CD14-positive monocyte (primary cell): ENCODE measurements at places on chromosomes 16 and 17. TPM values are rescaled to one million over a fixed set of nuclear protein-coding genes. Genes with fewer than 3 reads are reported as not detected.

CES5A gene
- polyA plus RNA-seq, result not detected in 2 replicates

GRCh38 chr17:34852614-34853013, 108.6 kb downstream of the CCT6B start:
- no peak for DNase-seq

DNA sequence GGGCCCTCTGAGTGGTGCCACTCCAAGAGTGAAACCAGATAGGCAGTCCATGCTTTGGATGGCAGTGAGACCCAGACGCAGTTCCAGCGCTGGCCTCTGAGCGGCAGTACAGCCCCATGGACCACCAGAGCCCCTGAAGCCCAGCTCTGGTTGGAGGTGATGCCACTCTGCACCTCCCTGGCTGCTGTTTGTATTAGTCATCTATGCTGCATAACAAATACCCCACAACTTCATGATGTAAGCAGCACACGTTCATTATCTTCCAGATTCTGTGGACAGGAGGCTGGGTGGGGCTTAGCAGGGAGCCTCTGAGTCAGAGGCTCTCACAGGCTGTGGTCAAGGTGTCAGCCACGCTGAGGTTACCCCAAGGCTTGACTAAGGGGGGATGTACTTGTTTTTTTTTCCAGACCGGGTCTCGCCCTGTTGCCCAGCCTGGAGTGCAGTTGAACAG, 5.1 kb upstream of the NME4 start:
- DNase-seq, result peak; percentile 57

- peak; percentile 46 for DNase-seq
Measured at GRCh38 chr17:67489273-67489672, 112.2 kb downstream of the PITPNC1 start.

GRCh38 chr17:32288615-32289014, 23.0 kb downstream of the RHBDL3 start:
- peak; percentile 33 for DNase-seq

- no peak for DNase-seq
Measured at GRCh38 chr17:36949461-36949927, 740 bp downstream of the AATF start.

DNA sequence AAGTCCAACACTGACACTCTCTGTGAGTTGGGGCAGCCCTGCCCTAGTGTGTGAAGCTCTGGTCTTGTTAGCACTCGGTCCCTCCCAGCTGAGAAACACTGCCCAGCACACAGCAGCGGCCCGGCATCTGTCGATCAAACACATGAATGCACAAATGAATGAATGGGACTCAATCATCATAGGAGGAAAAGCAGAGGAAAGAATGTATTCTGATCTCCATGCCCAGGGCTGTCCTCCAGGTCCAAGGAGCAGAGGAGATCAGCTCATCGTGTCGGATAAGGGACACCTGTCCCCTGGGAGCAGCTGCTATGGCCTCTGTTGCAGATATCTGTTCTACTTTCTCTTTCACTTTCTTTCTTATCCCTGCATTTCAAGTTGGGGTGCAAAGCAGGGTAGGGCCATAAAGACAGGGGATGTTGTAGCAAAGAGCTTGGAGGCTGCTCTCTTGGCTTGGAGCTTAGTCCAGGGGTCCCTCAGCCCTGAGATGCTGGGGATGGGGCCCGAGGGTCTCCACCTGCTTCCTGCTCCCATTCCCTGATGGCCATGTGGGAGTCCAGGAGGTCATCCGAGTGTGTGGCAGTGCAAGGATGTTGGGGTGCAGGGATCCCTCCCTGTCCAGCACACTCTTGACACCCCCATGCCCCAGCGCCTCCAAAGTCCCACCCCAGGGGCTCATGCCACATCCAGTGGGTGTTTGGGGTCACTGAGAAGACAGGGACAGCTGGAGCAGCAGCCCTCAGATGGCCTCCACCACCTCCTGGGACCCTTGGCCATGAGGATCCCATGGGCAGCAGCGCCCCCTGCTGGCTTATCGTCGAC, 88.2 kb downstream of the IRF8 start:
- DNase-seq, result peak; percentile 32

DNA sequence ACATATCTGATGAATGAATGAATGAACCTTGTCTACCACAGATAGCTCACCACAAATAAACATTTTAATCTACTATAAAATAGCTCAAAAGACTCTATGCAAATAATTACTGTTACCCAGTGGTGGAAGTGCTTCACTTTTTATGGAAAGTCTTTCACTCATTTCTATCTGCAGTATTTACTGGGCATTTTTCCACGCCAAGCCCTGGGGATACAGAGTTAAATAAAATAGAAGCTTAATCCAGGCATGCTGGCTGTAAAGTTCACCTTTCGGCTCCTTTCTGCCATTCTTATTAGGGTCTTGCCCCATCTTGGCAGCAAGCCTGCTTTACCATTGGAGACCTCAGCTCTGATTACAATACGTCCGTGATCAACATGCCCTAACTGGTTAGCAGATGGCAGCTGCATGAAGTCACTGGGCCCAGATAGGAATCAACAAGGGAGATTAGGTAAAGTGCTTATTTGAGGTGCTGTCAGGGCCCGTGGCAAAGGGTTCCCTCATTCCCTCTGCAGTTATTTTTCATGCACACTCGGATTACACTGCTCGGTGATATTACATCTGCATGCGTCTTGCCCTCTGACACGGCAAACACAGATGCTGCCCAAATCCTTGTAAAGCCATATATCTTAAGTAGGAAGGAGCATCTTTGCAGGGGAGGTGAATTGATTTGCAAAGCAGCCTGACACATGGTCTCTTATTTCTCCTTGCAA, 648.9 kb downstream of the WWOX start:
- DNase-seq, result no peak
